ENCODE measurements at places on chromosomes 13 and 19.

- DNase-seq: peak; percentile 67
Measured at GRCh38 chr19:35869327-35870123, 1.2 kb downstream of the APLP1 start.

GRCh38 chr19:14427461-14427860, 5.6 kb upstream of the PKN1 start:
- no peak for DNase-seq

DNA sequence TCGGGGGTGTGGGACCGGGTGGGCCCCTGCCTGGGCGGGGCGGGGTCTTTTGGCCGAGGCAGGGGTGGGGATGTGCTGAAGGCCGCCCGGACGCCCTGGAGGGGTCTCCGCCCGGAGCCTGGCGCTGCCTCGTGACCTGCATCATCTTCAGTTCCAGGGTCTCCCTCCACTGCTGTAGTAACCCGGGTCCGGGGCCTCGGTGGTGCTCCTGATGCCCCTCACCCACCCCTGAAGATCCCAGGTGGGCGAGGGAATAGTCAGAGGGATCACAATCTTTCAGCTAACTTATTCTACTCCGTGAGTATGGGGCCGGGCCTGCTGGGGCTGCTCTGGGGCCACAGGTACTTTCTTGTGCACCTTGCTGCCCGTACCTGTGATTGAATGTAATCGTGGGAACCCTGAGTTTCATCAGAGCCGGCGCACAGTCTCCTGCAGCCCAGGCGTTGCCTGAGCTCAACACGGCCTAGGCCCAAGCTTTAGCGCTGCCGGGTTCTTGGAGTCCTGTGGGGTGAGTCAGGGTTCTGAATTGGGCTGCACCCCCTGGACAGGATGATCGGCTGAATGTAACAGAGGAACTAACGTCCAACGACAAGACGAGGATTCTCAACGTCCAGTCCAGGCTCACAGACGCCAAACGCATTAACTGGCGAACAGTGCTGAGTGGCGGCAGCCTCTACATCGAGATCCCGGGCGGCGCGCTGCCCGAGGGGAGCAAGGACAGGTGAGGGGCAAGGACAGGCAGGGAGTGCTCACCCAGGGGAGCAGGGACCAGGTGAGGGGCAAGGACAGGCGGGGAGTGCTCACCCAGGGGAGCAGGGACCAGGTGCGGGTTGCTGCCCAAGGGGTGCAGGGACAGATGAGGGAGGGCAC, 10.5 kb downstream of the PEAK3 start:
- DNase-seq: no peak

GRCh38 chr13:61417086-61417570, 1.5 kb upstream of the PCDH20 start:
- DNase-seq: no peak

GRCh38 chr19:37635076-37636056, 19.9 kb downstream of the ZFP30 start:
- DNase-seq: no peak

GRCh38 chr19:58474291-58474996, 1.7 kb upstream of the ZNF446 start:
- no peak for DNase-seq

- DNase-seq: no peak
Measured at GRCh38 chr19:51009061-51009891, 7.9 kb upstream of the KLK8 start.

DNA sequence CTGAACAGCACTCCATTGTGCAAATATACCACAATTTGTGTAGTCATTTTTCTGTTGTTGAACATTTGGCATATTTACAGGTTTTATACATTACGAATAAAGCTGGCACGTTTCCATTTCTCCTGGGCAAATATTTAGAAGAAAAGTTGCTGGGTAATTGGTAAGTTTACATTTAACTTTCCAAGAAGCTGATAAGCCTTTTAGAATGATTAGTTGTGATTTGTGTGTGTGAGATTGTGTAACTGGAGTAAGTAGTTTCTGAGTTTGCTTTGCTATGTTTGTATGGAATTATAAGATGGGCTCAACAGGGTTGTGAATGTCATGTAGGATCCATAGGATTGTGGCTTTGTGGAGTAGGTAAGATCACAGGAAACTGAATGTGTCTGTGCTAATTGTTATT, 1.6 kb upstream of the ZNF529 start:
- DNase-seq: no peak

- no peak for DNase-seq
Measured at GRCh38 chr19:40452016-40452415, 7.9 kb upstream of the SERTAD3 start.

- peak; percentile 96 for DNase-seq
Measured at GRCh38 chr19:4123615-4124568, at the start of gene MAP2K2. Gene MAP2K2, minus strand, starts transcription at chr19:4124122. Its CDS starts 247 bp downstream, at chr19:4123875.

DNA sequence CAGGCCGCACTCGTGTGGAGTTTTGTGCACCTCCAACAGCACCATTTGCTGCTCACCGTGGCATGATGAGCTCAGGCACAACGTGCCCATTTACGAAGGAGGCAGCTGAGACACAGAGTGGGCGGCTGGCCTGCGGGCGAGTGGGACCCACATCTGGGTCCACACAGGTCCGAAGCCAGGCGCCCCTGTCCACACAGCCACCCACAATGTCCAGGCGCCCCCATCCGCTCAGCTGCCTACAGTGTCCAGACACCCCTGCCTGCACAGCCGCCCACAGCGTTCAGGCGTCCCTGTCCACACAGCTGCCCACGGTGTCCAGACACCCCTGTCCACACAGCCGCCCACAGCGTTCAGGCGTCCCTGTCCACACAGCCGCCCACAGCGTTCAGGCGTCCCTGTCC, 42.5 kb upstream of the F7 start:
- DNase-seq: no peak

- no peak for DNase-seq
Measured at GRCh38 chr13:21208652-21209154, 32.2 kb downstream of the MRPL57 start.

DNA sequence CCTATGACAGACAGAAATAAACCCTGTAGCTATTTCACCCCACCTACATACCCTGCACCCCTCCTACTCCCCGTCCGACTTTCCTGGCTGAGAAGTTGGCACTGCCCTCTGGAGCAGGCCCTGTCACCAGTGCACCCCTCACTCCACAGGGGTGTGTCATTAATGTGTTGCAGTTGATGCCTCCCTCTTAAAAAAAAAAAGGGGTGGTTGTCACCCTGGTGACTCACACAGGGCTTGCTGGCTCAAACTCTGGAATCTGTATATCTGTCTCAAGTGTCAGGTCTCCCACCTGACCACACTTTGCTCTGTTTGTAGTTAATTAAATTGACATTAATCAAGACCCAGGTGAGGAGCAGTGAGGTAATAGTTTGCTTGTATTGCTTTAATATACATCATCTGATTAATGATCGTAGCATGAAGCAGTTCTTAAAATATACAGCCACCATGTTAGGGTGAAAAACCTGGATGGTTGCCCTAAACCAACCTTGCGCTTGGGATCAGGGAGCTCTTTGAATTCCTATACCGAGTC, 2.0 kb upstream of the GATAD2A start:
- no peak for DNase-seq

- DNase-seq: no peak
Measured at GRCh38 chr13:21348488-21349120, 110.5 kb downstream of the ZDHHC20 start.

DNA sequence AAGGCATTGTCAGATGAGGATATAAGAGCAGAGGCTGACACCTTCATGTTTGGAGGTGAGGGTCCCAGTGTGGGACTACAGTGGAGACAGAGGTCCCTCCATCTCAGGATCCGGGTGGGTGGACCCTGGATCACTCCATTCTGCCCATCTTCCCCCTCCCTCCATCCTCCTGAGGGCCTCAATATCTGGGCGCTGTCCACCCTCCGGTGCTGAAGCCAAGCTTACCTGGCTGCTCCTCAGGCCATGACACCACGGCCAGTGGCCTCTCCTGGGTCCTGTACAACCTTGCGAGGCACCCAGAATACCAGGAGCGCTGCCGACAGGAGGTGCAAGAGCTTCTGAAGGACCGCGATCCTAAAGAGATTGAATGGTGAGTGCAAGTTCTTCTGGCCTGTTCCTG, 11.9 kb downstream of the CYP4F12 start:
- no peak for DNase-seq

- no peak for DNase-seq
Measured at GRCh38 chr13:113573065-113573464, 11.5 kb upstream of the TFDP1 start.

GRCh38 chr13:97233499-97233898, 11.4 kb downstream of the MBNL2 start:
- no peak for DNase-seq

DNA sequence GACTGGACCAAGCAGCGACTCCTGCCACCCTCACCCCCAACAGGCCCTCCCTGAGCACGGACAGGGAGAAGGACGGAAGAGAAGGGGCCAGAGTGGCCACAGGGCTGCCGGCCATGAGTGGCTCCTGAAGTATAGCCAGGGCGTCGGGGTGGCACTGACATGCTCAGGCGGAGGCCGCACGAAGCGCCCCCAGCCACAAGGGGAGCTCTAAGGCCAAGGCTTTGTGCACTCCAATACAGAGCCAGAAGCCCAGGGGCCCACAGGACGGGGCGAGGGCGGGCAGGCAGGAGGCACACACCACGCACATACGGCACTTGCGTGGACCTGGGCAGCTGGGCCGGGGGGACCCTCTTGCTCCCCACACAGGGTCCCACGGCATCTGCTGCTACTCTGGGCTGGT, 52.0 kb downstream of the KLF2 start:
- peak; percentile 21 for DNase-seq

DNA sequence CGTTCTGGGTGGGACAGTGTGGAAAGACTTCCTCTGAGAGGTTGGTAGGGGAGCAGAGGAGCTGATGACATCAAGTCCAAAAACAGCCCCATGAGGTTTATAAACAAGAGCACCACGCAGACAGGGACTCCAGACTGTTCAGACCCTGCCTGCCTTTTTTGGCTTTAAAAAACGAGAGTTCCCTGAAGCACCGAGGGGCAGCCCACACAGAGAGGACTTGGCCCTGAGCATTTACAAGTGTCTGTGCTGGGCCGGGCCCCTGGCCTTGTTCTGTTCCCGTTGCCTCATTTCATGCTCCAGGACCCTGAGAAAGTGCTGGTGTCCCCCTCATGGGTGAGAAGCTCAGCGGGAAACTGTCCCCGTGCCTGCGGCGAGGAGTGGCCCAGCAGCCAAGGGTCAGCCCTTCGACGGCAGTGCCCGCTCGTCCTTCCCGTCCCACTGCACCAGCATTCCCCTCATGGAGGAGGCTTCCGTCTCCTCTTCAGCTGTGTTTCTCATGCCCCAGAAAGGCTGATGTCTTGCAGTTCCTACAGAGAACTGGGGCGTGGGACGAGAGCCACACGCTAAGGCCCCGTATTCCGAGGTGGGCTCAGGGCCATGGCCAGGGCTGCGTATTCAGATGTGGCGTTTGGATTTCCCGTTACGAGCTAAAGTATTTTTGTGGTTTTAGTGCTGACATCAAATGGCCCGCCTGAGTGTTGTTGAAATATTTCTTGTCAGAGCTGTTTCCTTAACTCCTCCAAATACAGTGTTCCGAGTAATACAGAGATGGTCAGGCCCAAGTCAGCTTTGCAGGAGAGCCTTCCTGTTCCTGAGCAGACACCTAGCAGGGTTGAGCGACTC, 93.5 kb downstream of the ATP11A start:
- DNase-seq: peak; percentile 76

GRCh38 chr13:58782736-58783135, 1151.2 kb downstream of the PCDH17 start:
- DNase-seq: no peak

DNA sequence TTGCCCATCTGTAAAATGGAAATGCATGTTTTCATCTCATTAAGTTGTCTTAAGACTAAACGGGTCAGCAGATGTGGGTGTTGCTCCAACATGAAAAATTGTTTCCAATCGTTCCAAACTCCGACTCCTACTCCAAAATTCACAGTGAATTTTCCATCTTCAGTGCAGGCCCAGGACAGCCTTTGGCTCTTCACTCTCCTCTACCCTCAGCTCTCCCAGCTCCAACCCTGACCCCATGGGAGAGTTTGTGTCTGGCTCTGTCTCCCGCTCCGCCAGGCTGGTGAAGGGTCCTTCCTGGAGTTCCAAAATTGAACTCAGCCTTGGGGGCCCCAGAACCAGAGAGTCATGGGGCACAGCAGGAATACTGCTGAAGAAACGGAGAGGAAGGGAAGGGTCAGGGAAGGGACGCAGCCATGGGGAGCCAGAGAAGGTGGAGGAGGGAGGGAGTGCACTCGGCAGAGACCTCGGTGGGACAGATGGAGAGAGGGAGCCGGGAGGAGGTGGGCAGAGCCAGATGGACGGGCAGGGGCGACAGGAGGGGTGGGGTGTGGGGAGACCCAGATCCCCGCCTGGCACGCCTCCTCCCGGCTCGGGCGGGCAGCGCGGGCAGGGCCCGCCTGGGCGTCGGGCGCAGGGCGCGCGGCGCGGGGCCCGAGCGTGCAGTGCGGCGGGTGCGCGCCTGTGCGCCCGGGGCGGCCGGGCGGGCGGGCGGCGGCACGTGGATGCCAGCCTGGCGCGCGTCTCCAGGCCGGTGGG, 45.6 kb downstream of the CELF5 start:
- no peak for DNase-seq

DNA sequence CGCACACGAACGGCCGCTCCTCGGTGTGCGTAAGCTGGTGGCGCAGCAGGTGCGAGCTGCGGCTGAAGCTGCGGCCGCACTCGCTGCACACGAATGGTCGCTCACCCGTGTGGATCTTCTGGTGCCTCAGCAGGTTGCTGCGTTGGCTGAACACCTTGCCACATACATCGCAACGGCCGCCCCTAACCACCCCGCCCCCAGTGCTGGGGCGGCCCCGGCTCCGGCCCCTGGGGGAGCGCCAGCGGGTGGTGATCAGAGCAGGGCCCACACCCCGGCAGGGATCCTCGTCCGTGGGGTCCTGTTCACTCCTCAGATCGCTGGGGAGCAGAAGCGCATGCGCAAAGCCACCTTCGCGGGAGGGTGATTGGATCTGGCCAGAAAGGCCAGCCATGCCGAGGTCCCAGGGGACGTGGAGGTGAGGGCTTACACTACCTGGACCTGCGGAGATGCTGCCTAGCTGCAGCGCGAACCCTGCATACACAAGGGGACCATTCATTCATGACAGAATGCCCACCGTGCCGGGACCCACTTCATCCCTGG, 4.7 kb upstream of the UBE2M start:
- DNase-seq: no peak

DNA sequence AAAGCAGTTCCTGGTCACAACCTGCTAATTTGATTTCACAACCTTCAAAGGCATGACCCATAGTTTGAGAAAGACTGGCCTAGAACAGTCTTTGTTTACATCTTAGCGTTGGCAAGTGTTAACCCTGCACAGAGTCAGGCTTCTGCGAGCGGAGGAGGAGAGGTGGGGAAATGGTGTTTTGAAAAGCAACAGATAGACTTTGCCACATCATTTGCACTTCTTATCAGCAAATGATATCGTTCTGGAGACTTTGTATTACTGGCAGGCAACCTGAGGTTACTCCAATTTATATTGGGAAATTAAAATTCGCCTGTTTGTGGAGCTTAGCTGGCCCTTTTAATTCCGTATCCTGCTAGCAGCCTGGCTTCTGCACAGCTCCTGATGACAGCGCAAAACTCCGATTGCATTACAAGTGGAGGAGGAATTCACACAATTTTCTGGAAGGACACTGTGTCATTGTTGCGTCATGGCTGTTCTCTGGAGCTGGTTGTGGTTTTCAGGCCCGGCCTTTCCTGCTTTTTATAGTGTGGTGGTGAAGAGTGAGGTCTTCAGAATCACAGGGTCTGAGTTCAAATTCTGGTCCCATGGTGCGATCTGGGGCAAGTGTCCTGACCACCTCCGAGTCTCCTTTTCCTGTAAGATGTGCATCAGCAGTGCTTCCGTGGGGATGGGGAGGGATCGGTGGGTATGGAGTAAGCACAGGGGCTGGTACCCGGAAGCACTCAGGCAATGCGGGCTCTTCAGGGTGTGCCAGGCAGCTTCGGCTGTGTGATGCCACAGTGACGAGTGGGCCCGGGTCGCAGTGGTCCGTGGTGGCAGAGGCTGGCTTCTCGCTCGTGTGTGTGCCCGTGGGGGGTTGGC, 49.1 kb upstream of the EHD2 start:
- peak; percentile 44 for DNase-seq

- DNase-seq: no peak
Measured at GRCh38 chr13:112376050-112376681, at the start of gene SPACA7. Gene SPACA7, plus strand, starts transcription at chr13:112376355. Its CDS starts 31 bp downstream, at chr13:112376386.

All from femur (tissue), 1 donor.